Cardiac muscle cell (in vitro differentiated cells and primary cell): ENCODE measurements at places on chromosomes 2 and 18. TPM values are rescaled to one million over a fixed set of nuclear protein-coding genes. Genes with fewer than 3 reads are reported as not detected.

DNA sequence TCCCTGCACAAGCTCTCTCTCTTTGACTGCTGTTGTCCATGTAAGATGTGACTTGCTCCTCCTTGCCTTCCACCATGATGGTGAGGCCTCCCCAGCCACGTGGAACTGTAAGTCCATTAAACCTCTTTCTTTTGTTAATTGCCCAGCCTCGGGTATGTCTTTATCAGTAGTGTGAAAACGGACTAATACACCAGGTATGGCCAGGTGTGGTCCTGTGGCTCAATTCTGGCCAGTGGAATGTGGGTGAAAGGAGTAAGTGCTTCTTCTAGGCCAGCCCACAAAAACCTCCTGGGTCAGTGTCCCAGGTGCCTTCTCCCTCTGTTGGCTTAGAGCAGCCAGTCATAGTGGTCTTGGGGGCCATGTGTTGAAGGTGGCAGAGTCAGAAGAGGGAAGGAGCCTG lies 57.0 kb downstream of the PRKCE start:
- no peaks in the 10 kb centered on the region for H3K27me3 ChIP-seq
- peaks cover 5% of the 10 kb centered on the region for H3K4me1 ChIP-seq
- no peaks in the 10 kb centered on the region for H3K36me3 ChIP-seq
- H3K27ac ChIP-seq: no peak overlapping the region

GRCh38 chr18:78423811-78424210 lies 555.8 kb upstream of the SALL3 start:
- H3K27ac ChIP-seq: no peak overlapping the region
- H3K27me3 ChIP-seq: no peaks in the 10 kb centered on the region
- no peak overlapping the region for H3K4me3 ChIP-seq
- DNase-seq: no peak

CERS6 gene
- 23.4 and 26.6 TPM in 2 replicates for total RNA-seq

TFCP2L1 gene
- not detected in 2 replicates for total RNA-seq

DNA sequence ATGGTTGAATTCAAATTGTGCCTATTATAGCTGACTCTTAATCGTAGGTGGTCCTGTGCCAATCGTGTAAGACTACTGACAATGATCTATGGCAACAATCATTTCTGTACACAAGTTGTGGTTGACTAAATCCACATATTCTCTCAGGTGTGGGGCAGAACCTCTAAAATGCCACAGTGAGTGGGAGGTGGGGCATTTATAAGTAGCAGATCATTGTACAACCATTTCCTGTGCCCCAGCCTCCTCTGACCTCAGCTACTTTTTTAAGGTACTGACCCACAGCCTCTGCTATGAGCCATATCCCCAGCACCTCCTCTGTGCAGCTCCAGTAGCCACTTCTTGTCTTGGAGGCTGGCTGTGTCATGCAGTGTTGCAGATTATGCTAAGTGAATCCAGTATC lies 48.6 kb upstream of the RAPH1 start:
- peak; percentile 7 for DNase-seq
- H3K4me1 ChIP-seq: peaks cover 4% of the 10 kb centered on the region
- H3K36me3 ChIP-seq: no peaks in the 10 kb centered on the region
- no peak overlapping the region for H3K27ac ChIP-seq
- no peak overlapping the region for H3K4me3 ChIP-seq

DNA sequence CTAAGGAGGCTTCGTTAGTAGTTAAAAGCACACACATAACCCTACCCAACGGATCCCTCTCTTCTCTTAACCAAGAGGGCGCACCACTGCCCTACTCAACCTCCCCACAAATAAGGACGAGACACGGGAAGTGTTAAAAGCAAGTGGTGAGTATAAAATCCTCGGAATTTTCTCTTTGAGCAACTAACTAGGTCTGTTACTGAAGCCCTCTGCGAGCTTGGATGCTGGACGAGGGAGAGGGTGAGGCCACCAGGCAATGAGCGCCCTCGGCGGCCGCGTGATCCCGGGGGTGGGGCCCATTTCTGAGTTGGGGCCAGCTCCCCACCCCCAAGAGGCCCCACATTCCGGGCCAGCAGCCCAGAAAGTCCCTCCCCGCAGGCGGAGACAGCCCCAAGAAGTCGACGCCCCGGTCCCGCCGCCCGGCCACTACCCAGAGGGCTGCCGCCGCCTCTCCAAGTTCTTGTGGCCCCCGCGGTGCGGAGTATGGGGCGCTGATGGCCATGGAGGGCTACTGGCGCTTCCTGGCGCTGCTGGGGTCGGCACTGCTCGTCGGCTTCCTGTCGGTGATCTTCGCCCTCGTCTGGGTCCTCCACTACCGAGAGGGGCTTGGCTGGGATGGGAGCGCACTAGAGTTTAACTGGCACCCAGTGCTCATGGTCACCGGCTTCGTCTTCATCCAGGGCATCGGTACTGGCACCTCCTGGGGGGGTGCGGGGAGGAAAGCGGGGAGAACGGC lies at the start of gene CYBRD1:
CYBRD1 (plus strand) TSS at position 423 of the 736 bp plus-strand sequence; CDS start at position 495, 72 bp downstream.
- no peaks in the 10 kb centered on the region for H3K36me3 ChIP-seq
- peak within 1 kb of the TSS; percentile 50 for H3K4me3 ChIP-seq
- peak; percentile 94 for DNase-seq
- H3K4me1 ChIP-seq: peaks cover 5% of the 10 kb centered on the region

- no peaks in the 10 kb centered on the region for H3K36me3 ChIP-seq
- H3K27ac ChIP-seq: peak overlapping the region; percentile 74
- peak; percentile 62 for DNase-seq
- H3K4me3 ChIP-seq: no peak overlapping the region
- H3K27me3 ChIP-seq: no peaks in the 10 kb centered on the region
These were observed 114.2 kb downstream of the FHOD3 start for GRCh38 chr18:36411745-36412168.
